ENCODE measurements at places on chromosomes 5 and 9.
A peak's percentile ranks its signal among the peaks of the same experiment; 100 is the strongest.

- DNase-seq: no peak
Observed at GRCh38 chr5:157449011-157449723, 10.8 kb upstream of the NIPAL4 start.

DNA sequence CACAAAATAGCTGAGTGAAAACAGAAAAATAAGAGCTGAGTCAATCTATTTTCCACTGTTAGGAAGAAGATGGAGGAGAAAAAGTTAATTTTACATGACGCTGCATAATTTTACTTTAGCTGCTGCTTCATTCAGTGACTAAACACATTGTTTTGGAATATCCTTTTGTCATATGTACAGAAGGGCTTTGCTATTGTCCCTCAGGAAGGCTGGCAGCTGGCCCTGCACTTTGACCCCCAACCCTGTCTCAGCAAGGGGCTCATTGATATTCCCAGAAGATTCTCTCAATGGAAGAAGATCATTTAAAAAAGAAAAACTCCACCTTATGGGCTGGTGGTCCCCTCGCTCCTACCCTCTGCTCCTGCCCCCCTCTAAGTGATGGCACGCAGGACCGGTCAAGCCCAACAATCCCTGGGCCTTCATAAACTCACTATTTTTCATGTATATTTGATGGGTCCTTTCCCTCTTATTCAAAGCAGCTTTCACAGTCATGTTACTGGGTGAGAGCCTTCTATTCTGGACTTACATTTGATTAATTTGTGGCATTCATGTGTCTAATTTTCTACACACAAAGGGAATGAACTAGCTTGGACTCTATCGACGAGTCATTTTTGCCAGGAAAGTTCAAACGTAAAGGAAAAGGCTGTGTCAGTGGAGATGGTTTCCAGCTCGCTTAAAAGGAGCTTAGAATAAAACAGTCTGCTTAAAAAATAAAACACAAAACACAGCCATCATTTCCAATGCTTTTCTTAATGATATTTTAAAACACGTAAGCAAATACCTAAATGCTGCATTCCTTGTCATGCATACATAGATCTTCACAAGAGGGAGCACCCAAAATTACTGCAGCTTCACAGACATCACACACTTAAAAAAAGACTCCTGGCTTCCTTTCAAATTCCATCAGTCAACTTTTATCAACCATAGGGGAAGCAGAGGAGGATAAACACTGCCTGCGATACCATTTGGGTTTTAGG, 104.7 kb downstream of the EFNA5 start:
- DNase-seq: no peak

GRCh38 chr9:90770182-90770738, 31.4 kb upstream of the SYK start:
- no peak for DNase-seq

DNA sequence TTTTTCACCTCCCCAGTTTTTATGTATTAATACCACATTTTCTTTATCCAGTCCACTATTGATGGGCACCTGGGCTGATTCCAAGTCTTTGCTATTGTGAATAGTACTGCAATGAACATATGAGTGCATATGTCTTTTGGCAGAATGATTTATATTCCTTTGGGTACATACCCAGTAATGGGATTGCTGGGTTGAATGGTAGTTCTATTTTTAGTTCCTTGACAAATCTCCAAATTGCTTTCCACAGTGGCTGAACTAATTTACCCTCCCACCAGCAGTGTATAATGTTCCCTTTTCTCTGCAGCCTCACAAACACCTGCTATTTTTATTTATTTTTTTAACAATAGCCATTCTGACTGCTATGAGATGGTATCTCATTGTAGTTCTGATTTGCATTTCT, 340.2 kb downstream of the ADAMTS6 start:
- DNase-seq: no peak

DNA sequence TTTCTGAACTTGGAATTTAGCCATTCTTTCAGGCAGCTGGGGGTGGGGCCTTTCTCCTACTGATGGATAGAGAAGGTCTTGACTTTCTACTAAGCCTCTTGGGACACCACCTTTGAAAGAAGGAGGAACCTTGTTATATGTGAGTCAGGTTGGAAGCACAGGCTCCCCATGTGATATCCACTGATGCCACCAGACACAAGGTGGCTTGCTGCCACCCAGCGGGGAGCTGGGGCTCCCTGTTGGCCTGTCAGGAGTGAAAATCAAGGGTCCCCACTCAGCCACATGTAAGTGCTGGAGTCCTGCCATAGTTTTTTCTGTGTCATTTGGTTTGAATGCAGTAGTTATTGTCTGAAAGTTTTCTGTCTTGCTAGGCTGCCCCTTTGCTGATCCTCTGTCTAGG, 252.4 kb upstream of the NFIL3 start:
- DNase-seq: no peak

GRCh38 chr9:16247188-16247875, 623.1 kb downstream of the BNC2 start:
- DNase-seq: peak; percentile 92

All from retinal pigment epithelial cell (primary cell).